Cardiac muscle cell (in vitro differentiated cells and primary cell): ENCODE measurements at places on chromosomes 6 and 20. TPM values are rescaled to one million over a fixed set of nuclear protein-coding genes. Genes with fewer than 3 reads are reported as not detected.
A peak's percentile ranks its signal among the peaks of the same experiment; 100 is the strongest.

GRCh38 chr20:37920679-37921322 lies 17.9 kb downstream of the VSTM2L start:
- H3K36me3 ChIP-seq: no peaks in the 10 kb centered on the region
- no peak overlapping the region for H3K4me3 ChIP-seq
- no peaks in the 10 kb centered on the region for H3K27me3 ChIP-seq
- H3K4me1 ChIP-seq: peaks cover 38% of the 10 kb centered on the region

Gene NRN1
- 0.78 and 0.92 TPM in 2 replicates for total RNA-seq

DNA sequence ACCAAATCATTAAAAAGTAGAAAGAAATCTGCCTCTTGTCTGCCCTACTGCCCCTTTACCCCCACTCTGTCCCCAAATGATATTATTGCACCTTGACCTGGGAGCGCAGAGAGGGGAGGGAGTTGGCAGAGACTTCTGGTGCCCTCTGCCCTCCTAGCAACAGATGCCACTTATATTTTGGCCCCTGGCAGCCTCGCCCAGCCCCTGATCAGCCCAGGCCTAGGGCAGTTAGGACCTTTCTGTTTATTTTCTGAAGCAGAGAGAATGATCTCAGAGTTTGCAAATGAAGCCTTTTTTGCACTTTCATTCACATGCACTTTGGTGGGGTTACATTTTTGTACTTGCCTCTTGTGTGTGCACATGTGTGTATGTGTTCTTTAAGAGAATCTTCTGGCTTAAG lies 8.4 kb upstream of the SGK2 start:
- no peak for DNase-seq
- H3K27ac ChIP-seq: no peak overlapping the region
- no peaks in the 10 kb centered on the region for H3K36me3 ChIP-seq
- no peaks in the 10 kb centered on the region for H3K4me1 ChIP-seq

DNA sequence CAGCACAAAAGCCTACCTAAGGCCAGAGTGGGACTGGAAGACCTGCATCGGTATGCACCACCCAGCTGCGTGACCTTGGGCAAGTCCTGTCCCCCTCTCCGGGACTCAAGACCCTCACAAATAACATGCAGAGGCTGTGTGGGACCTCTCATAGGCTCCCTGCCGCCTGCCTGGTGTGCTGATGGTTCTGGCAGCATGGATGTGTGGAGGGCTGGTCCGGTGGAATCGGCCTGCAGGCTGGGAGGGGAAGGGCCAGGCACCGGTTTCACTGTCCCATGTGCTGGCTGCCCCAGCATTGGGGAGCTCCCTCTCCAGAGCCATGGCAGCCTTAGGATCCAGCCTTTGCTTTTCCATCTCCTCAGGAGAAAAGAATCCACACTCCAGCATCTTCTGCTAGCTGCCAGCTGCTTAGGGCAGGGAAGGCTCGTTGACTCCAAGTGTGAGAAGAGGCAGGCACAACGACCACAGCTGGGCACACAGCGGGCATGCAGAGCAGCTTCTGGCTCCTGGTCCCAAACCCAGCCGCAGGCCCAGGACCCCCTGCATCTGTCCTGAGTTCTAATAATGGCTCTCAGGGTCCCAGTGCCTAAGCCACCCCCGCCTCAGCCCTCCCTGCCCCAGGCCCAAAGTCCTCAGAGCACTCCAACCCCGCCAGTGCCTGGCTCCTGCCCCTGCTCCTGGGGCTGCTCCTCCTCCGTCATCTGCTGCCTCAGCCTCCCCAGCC lies 32.5 kb downstream of the TFEB start:
- H3K27ac ChIP-seq: no peak overlapping the region
- no peaks in the 10 kb centered on the region for H3K27me3 ChIP-seq
- peaks cover 19% of the 10 kb centered on the region for H3K4me1 ChIP-seq
- H3K4me3 ChIP-seq: no peak overlapping the region
- no peaks in the 10 kb centered on the region for H3K36me3 ChIP-seq
- no peak for DNase-seq

DNA sequence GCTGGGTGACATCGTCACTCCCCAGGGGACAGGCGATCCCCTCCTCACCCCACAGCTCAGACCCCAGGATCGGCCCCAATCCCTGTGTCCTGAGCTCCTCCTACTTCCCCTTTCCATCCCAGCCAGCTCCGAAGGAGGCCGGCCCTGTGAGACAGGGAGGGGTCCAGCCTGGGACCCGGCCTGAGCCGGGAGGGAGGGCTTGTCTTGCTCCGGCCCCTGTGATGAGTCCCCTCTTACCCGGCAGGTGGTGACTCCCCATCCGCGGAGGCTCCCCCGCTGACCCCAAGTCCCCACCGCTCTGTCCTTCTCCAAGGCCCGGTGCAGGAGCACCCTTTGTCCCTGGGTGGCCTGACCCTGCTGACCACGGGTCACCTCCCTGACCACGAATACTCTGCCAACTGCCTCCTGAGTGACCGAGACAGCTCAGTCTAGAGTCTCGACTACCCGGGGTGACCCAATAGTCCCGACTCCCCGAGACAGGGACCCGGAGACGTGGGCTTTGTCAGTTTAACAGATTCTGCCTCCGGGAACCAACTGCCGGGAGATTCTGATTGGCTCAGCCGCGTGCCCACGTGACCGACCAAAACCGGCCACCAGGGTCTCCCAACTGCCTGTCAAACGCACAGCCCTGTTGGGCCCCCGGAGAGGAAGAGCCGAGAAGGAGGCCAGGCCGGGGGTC lies 187.4 kb upstream of the PROKR2 start:
- DNase-seq: peak; percentile 60
- H3K4me1 ChIP-seq: no peaks in the 10 kb centered on the region
- H3K27ac ChIP-seq: no peak overlapping the region
- no peaks in the 10 kb centered on the region for H3K27me3 ChIP-seq
- H3K36me3 ChIP-seq: no peaks in the 10 kb centered on the region

DNA sequence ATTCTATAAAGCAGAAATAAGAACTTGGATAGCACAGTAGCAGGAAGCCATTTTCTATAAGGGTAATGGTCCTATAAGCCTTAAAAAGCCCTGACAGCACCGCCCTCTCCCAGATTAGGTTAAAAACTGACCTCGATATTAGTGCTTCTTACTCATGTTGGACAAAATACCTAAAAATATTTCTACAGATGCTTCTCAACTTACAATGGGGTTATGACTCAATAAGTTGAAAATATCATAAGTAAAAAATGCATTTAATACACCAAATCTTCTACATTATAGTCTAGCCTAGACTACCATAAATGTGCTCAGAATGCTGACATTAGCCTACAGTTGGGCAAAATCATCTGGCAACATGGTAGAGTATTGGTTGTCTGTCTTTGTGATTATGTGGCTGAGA lies 70.3 kb downstream of the SESN1 start:
- H3K27ac ChIP-seq: no peak overlapping the region
- H3K4me3 ChIP-seq: no peak overlapping the region
- no peaks in the 10 kb centered on the region for H3K36me3 ChIP-seq
- H3K27me3 ChIP-seq: no peaks in the 10 kb centered on the region
- H3K4me1 ChIP-seq: peaks cover 11% of the 10 kb centered on the region

Gene STMND1
- total RNA-seq: not detected in 2 replicates

Gene TRIM40
- total RNA-seq: not detected in 2 replicates

GRCh38 chr20:21514553-21515251 lies 838 bp upstream of the NKX2-2 start:
- no peak overlapping the region for H3K27ac ChIP-seq
- H3K4me3 ChIP-seq: no peak overlapping the region
- peaks cover 3% of the 10 kb centered on the region for H3K4me1 ChIP-seq
- H3K36me3 ChIP-seq: no peaks in the 10 kb centered on the region
- DNase-seq: no peak

- DNase-seq: peak; percentile 50
- peaks cover 4% of the 10 kb centered on the region for H3K36me3 ChIP-seq
- no peak overlapping the region for H3K4me3 ChIP-seq
- H3K27ac ChIP-seq: no peak overlapping the region
- H3K27me3 ChIP-seq: no peaks in the 10 kb centered on the region
Observed at GRCh38 chr6:43593938-43594337, 18.0 kb downstream of the POLH start.

GRCh38 chr6:44267252-44267651 lies 1.9 kb upstream of the NFKBIE start:
- no peak overlapping the region for H3K27ac ChIP-seq
- no peaks in the 10 kb centered on the region for H3K36me3 ChIP-seq
- H3K4me1 ChIP-seq: peaks cover 6% of the 10 kb centered on the region
- H3K27me3 ChIP-seq: peaks cover 23% of the 10 kb centered on the region
- DNase-seq: no peak

Gene PI16
- 0.07 TPM in 1 of 2 replicates, not detected in the other for total RNA-seq

- H3K27me3 ChIP-seq: no peaks in the 10 kb centered on the region
- DNase-seq: no peak
- no peak overlapping the region for H3K27ac ChIP-seq
- H3K4me3 ChIP-seq: no peak overlapping the region
Observed at GRCh38 chr6:5729813-5730517, 276.8 kb downstream of the NRN1 start.

GRCh38 chr6:150631984-150632642 lies 32.4 kb downstream of the PLEKHG1 start:
- H3K27ac ChIP-seq: no peak overlapping the region
- H3K27me3 ChIP-seq: no peaks in the 10 kb centered on the region
- H3K4me1 ChIP-seq: peaks cover 11% of the 10 kb centered on the region
- H3K36me3 ChIP-seq: no peaks in the 10 kb centered on the region
- DNase-seq: no peak

DNA sequence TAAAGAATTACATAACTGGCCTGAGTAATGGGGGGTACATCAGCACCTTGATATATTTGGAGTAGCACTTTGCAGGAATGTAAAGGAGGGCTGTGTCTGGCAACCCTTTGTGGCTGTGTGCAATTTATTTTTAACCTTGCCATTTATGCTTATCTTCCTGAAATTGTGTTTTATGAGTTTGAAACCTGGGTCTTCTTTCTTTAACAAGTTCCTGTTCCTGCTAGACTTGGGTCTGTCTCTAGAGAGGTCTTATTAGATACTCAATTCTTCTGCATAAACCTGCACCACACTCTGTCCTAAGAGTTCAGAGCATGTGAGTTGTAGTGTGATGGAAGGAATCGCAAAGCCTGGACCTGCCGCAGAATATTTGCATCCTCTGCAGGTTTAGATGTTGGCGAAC lies 181.0 kb downstream of the JARID2 start:
- H3K36me3 ChIP-seq: no peaks in the 10 kb centered on the region
- DNase-seq: no peak
- no peak overlapping the region for H3K27ac ChIP-seq
- no peak overlapping the region for H3K4me3 ChIP-seq
- no peaks in the 10 kb centered on the region for H3K27me3 ChIP-seq
- peaks cover 50% of the 10 kb centered on the region for H3K4me1 ChIP-seq

Gene UBD
- not detected in 2 replicates for total RNA-seq

DNA sequence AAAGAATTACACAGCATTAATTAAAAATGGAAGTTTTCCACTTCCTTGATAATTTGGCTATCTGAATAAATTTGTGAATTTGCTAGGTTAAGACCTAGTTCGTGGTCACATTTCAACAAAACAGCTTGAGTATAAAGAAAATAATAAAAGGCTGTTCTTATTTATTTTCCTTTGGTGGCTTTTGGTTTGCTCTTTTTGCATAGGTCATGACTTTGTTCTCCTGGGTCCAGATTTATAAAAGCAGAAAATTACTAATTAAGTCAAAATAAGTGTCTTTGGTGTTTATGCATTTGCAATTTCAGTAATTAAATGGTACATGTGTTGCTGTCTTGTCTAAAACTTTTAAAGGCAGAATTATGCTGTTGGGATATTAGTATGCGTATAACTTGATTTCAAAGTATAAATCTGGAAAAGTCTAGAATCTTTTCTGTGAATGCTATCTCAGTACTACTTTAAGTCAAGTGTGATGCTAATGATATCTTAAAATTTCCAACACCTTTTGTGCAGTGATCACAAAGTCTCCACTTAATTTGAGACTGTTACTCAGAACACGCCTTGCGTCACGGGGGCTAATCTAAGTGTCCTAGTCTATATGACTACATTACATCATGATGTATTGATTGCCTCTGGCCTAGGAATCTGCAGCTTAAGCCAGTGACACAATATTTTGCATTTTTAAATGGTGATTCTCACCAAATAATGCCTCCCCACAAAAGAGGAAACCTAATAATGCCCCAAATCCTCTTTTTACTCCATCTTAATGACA lies 41.0 kb downstream of the GNAS start:
- H3K36me3 ChIP-seq: peaks cover 2% of the 10 kb centered on the region
- H3K4me1 ChIP-seq: peaks cover 49% of the 10 kb centered on the region
- peak overlapping the region; percentile 95 for H3K4me3 ChIP-seq

- no peaks in the 10 kb centered on the region for H3K4me1 ChIP-seq
- DNase-seq: no peak
- peak overlapping the region; percentile 24 for H3K4me3 ChIP-seq
- H3K27ac ChIP-seq: no peak overlapping the region
- H3K36me3 ChIP-seq: no peaks in the 10 kb centered on the region
Observed at GRCh38 chr6:39313526-39314272, 520 bp downstream of the KCNK17 start.

- H3K4me1 ChIP-seq: no peaks in the 10 kb centered on the region
- no peak overlapping the region for H3K4me3 ChIP-seq
- H3K36me3 ChIP-seq: no peaks in the 10 kb centered on the region
- H3K27me3 ChIP-seq: no peaks in the 10 kb centered on the region
Observed at GRCh38 chr20:48359692-48360341, 468.0 kb downstream of the PREX1 start.

Gene RWDD2A
- 5.6 and 5.9 TPM in 2 replicates for total RNA-seq

Gene ANKEF1
- total RNA-seq: 6.6 and 8.0 TPM in 2 replicates

DNA sequence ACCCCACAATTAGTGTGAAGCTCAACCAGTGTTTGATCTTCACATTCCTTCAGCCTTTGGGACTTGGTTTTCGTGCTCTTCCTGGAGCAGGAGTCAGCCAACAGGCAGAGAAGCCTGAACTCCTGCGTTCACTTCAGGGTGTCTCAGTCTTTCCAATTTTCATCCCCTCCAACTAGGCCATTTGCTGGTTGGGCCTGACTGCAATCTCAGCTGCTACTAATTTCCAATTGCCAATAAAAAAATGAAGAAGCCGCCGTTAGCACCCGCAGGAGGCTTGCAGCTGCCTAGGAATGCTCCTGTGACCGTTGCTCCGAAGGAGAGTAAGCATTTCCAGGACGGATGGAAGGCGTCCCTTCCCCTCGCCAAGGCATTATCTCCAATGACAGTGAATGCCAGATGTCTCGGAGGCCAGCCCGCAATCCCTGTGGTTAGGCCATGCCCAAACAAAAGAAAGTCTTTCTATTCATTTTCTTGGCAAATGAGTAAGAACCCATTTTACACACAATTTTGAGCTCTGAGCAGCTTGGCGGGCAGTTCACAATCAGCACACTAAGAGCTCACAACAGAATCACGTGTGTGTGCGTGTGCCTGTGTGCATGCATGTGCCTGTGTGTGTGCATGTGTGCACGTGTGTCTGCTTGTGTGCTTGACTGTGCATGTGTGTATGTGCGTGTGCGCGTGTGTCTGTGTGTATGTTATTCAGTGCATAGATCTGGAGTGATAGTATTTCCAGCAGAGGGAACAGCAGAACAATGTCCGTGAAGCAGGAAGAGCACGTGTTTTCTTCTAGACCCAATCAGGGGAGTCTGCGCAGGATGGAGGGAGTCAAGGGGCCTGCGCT lies 301.2 kb downstream of the SMOC2 start:
- H3K27ac ChIP-seq: no peak overlapping the region
- DNase-seq: no peak
- H3K27me3 ChIP-seq: no peaks in the 10 kb centered on the region
- no peaks in the 10 kb centered on the region for H3K4me1 ChIP-seq

Gene ATAT1
- 11.2 and 18.3 TPM in 2 replicates for total RNA-seq

Gene NHSL1
- 8.4 and 11.3 TPM in 2 replicates for total RNA-seq

Gene FUT9
- total RNA-seq: not detected in 2 replicates

- H3K27me3 ChIP-seq: no peaks in the 10 kb centered on the region
- no peak overlapping the region for H3K4me3 ChIP-seq
- H3K27ac ChIP-seq: no peak overlapping the region
- DNase-seq: no peak
- peaks cover 2% of the 10 kb centered on the region for H3K4me1 ChIP-seq
Observed at GRCh38 chr20:48789185-48789668, 38.6 kb downstream of the PREX1 start.

Gene KCNQ2
- total RNA-seq: 13.7 and 18.0 TPM in 2 replicates
